ENCODE measurements at places on chromosomes 13 and 19. TPM values are rescaled to one million over a fixed set of nuclear protein-coding genes. Genes with fewer than 3 reads are reported as not detected.

GRCh38 chr13:104196611-104197010 lies 1130.4 kb upstream of the SLC10A2 start:
- no peak for DNase-seq

GRCh38 chr19:34391813-34392212 lies 12.4 kb upstream of the PDCD2L start:
- no peak for DNase-seq

- DNase-seq: no peak
These were observed 10.8 kb downstream of the PRR36 start for GRCh38 chr19:7863157-7863970.

The FUT2 gene
- total RNA-seq: not detected

The HNRNPUL1 gene
- 109 TPM for total RNA-seq

GRCh38 chr13:60794751-60795150 lies 397.7 kb downstream of the TDRD3 start:
- DNase-seq: no peak

The HCST gene
- total RNA-seq: 5.4 TPM

The TTYH1 gene
- 1.3 TPM for total RNA-seq

DNA sequence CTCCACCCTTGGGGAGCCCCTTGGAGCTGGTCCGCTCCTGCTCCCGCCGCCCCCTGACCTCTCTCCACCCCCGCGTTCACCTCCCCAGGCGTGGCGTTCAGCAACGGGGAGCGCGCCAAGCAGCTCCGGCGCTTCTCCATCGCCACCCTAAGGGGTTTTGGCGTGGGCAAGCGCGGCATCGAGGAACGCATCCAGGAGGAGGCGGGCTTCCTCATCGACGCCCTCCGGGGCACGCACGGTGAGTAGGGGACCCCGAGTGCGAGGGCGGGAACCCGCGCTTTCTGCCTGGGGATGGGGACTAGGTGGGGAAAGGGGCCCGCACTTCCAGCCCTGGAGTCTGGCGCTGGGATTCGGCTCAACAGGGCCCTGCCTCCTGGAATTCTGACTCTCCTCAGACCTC lies 1.7 kb downstream of the CYP2A13 start:
- no peak for DNase-seq

GRCh38 chr19:32324631-32325285 lies 20.7 kb upstream of the ZNF507 start:
- DNase-seq: no peak

DNA sequence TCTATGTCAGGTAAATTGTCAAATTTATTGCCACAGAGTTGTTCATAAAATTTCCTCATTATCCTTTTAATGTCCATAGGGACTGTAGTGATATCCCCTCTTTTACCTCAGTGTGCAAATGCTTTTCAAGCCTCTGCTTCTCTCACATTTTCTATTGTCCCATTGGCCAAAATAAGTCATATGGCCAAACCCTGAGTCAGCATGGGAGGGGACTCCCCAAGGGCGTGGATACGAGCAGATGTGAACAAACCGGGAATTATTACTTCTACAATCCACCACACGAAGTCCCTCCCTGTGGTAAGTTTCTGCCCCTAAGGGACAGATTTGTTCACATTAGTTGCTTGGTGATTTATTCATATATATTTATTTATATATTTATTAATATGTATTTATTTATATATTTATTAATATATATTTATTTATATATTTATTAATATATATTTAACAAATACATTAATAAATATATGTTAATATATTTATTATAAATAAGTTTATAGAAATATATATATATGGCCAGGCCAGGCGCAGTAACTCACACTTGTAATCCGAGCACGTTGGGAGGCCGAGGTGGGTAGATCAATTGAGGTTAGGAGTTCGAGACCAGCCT lies 20.1 kb upstream of the CAMSAP3 start:
- no peak for DNase-seq

The TIMM13 gene
- total RNA-seq: 57.3 TPM

All from cardiac septum (tissue), 1 donor.